ENCODE measurements at places on chromosomes 6 and 20. TPM values are rescaled to one million over a fixed set of nuclear protein-coding genes. Genes with fewer than 3 reads are reported as not detected.

The PCSK2 gene
- not detected for polyA plus RNA-seq

The KCNK5 gene
- not detected for polyA plus RNA-seq

The C6orf141 gene
- not detected for polyA plus RNA-seq

The ANKEF1 gene
- 0.31 TPM for polyA plus RNA-seq

The NSFL1C gene
- 28.6 TPM for polyA plus RNA-seq

The MCHR2 gene
- polyA plus RNA-seq, result not detected

The ARHGAP18 gene
- 5.0 TPM for polyA plus RNA-seq

The C20orf141 gene
- polyA plus RNA-seq, result 0.91 TPM

The C6orf52 gene
- polyA plus RNA-seq, result not detected

The RSPH9 gene
- polyA plus RNA-seq, result 0.24 TPM

- peaks cover 13% of the 10 kb centered on the region for H3K4me1 ChIP-seq
- H3K4me3 ChIP-seq, result no peak overlapping the region
- H3K27ac ChIP-seq, result no peak overlapping the region
These were observed 13.4 kb downstream of the CEP250 start for GRCh38 chr20:35468671-35469334.

DNA sequence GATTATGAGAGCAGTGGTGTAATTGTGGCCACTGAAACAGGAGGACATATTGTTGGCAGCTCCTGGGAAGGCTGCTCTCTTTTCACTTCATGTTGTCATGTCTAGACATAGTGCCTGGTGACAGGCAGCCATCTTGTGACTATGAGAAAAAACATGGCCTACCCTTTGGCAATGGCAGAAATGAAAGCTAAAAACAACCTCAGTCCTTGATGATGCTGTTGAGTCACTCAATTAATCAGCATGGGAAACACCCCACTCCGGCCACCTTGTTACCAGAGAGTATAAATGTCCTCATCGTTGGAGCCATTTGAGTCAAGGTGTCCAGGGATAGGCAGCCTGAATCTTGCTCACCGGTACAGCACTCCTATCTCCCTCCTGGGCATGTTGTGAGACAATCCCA lies 31.2 kb upstream of the HMGA1 start:
- no peaks in the 10 kb centered on the region for H3K36me3 ChIP-seq
- no peak overlapping the region for H3K4me3 ChIP-seq
- DNase-seq, result peak; percentile 25
- peaks cover 2% of the 10 kb centered on the region for H3K4me1 ChIP-seq
- H3K27ac ChIP-seq, result no peak overlapping the region

GRCh38 chr6:164396071-164397047 lies 913.0 kb downstream of the C6orf118 start:
- no peak for DNase-seq
- H3K27ac ChIP-seq, result no peak overlapping the region
- no peaks in the 10 kb centered on the region for H3K27me3 ChIP-seq
- H3K36me3 ChIP-seq, result no peaks in the 10 kb centered on the region

- H3K4me3 ChIP-seq, result no peak overlapping the region
- H3K4me1 ChIP-seq, result no peaks in the 10 kb centered on the region
- peaks cover 31% of the 10 kb centered on the region for H3K27me3 ChIP-seq
- no peak overlapping the region for H3K27ac ChIP-seq
- no peaks in the 10 kb centered on the region for H3K36me3 ChIP-seq
- DNase-seq, result no peak
These were observed 9.1 kb upstream of the INSM1 start for GRCh38 chr20:20358801-20359200.

- no peak overlapping the region for H3K4me3 ChIP-seq
- H3K27ac ChIP-seq, result no peak overlapping the region
- no peaks in the 10 kb centered on the region for H3K36me3 ChIP-seq
- H3K4me1 ChIP-seq, result no peaks in the 10 kb centered on the region
- no peak for DNase-seq
These were observed 627.2 kb downstream of the BCKDHB start for GRCh38 chr6:80733641-80734040.

DNA sequence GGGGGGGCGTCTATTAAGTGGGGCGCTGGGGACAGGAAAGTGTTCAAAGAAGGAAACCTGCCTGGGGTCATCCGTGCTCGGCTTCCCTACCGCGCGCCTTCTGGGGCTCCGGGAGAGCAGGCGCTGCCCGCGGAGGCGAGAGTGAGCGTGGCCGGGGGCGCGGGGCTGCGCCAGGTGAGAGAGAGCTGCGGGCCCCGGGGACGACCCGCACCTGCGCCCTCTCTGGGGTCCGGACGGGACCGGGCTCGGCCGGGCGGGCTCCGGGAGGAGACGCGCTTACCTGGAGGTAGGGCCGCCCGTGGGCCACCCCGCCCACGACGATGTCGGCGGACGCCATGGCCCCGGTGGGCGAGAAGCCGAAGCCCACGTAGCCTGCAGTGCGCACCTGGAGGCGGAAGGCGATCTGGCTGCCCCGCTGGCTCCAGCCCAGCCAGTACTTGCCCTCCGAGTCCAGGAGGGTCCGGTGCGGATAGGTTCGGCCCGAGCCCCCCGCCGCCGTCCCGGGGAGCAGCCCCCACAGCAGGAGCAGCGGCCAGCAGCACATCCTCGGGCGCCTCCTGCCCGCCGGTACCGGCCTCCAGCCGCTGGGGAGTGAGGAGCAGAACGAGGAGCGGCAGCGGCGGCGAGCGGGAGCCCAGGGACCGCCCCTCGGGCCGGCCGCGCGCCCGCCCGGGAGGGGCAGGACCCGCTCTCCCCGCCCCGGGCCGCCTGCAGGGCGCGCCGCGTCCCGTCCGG lies at the start of gene MOXD1:
TSS of gene MOXD1 (minus strand) at position 593 of the 735 bp plus-strand sequence. CDS start at position 544, 49 bp downstream.
- H3K36me3 ChIP-seq, result no peaks in the 10 kb centered on the region
- H3K4me1 ChIP-seq, result peaks cover 2% of the 10 kb centered on the region
- H3K27me3 ChIP-seq, result peaks cover 4% of the 10 kb centered on the region

- no peak overlapping the region for H3K27ac ChIP-seq
- H3K27me3 ChIP-seq, result no peaks in the 10 kb centered on the region
- H3K36me3 ChIP-seq, result no peaks in the 10 kb centered on the region
- no peak overlapping the region for H3K4me3 ChIP-seq
- no peak for DNase-seq
These were observed 344.6 kb downstream of the MMUT start for GRCh38 chr6:49118478-49118877.

DNA sequence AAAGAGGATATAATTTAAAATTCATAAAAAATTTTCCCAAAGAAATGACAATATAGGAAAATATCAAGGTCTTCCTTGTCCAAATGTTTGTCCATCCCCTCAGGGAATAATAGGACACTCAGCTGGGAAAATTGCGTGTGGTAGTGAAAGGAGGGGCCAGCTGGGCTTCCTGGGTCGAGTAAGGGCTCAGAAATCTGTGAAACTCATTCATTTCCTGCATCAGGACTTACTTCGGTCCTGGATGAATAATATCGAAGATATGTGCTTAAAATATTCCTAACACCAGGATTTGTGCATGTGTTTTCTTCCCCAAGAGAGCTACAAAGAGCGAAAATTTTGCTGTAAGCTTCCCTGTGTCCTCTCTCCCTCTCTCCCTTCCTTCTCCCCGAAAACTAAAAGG lies 118.2 kb upstream of the GJE1 start:
- DNase-seq, result peak; percentile 93
- peak overlapping the region; percentile 25 for H3K4me3 ChIP-seq
- H3K27me3 ChIP-seq, result no peaks in the 10 kb centered on the region
- peak overlapping the region; percentile 56 for H3K27ac ChIP-seq

DNA sequence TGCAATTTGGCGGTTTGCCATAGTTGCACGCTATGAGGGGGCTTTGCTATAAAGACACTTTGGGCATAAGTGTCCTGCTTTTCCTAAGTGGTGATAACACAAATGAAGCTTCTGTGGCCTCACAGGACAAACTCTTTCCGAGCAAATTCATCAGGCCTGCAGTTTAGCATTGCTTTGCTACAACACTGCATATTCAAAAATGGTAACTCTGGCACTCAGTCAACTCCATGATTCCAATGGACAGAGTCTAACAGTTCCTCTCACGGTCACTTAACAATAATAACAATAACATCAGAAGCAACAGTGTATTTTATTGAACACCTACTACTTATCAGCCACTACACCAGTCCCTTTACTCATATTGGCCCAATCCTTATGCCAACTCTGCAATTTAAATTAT lies 222.5 kb downstream of the FRK start:
- no peak overlapping the region for H3K27ac ChIP-seq
- no peaks in the 10 kb centered on the region for H3K27me3 ChIP-seq
- no peaks in the 10 kb centered on the region for H3K36me3 ChIP-seq
- DNase-seq, result no peak
- no peak overlapping the region for H3K4me3 ChIP-seq
- no peaks in the 10 kb centered on the region for H3K4me1 ChIP-seq

GRCh38 chr6:11810039-11810541 lies 31.5 kb upstream of the ADTRP start:
- no peak overlapping the region for H3K4me3 ChIP-seq
- peak overlapping the region; percentile 53 for H3K27ac ChIP-seq
- peaks cover 7% of the 10 kb centered on the region for H3K4me1 ChIP-seq
